Activated T-cell treated with anti-CD3 and anti-CD28 coated beads, Interleukin-2, amount 50 U/mL, for 72 hours (primary cell): ENCODE measurements at places on chromosomes 7 and 10. TPM values are rescaled to one million over a fixed set of nuclear protein-coding genes. Genes with fewer than 3 reads are reported as not detected.

DNA sequence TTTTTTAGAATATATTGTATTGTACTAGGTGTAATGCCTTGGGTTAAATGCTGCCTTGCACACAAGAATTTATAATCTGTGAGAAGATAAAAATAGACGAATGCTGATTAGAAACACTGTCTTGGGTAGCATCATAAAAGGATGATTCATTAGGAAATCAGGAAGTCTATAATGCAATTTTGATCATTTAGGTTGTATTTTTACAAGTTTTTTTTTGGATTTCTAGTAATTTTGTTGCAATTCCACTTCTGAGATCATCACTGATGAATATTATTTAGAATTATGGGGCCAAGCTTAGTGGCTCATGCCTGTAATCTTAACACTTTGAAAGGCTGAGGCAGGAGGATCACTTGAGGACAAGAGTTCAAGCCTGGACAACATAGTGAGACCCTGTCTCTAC lies 29.6 kb downstream of the WBP1L start:
- no peak overlapping the region for H3K4me3 ChIP-seq
- no peaks in the 10 kb centered on the region for H3K36me3 ChIP-seq
- H3K27me3 ChIP-seq = no peaks in the 10 kb centered on the region
- no peak for DNase-seq
- peaks cover 90% of the 10 kb centered on the region for H3K4me1 ChIP-seq
- H3K27ac ChIP-seq = peak overlapping the region; percentile 71

- H3K4me1 ChIP-seq = no peaks in the 10 kb centered on the region
- H3K36me3 ChIP-seq = no peaks in the 10 kb centered on the region
- no peaks in the 10 kb centered on the region for H3K27me3 ChIP-seq
Observed at GRCh38 chr7:122268101-122268500, 36.4 kb downstream of the FEZF1 start.

SP8 gene
- total RNA-seq = not detected

DNA sequence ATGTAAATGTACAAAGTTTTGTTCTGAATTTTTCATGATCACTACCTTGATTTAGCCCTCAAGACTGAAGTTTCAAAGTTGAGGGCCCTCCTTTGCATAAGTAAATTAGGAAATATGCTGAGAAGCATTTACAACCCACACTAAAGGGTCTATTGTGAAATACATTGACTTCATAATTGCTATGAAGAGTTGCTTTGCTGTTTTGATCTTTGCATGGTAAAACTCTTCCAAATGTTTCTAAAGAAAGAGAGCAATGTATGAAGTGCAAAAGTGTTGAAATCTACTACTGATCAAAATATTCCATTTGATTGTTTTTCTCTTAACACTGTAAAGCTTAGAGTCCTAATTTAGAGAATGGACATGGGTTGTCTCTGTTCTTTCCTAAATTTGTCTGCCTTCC lies 77.2 kb downstream of the C7orf25 start:
- H3K4me3 ChIP-seq = no peak overlapping the region
- no peak for DNase-seq
- H3K27me3 ChIP-seq = peaks cover 34% of the 10 kb centered on the region
- H3K4me1 ChIP-seq = no peaks in the 10 kb centered on the region
- H3K27ac ChIP-seq = no peak overlapping the region

DNA sequence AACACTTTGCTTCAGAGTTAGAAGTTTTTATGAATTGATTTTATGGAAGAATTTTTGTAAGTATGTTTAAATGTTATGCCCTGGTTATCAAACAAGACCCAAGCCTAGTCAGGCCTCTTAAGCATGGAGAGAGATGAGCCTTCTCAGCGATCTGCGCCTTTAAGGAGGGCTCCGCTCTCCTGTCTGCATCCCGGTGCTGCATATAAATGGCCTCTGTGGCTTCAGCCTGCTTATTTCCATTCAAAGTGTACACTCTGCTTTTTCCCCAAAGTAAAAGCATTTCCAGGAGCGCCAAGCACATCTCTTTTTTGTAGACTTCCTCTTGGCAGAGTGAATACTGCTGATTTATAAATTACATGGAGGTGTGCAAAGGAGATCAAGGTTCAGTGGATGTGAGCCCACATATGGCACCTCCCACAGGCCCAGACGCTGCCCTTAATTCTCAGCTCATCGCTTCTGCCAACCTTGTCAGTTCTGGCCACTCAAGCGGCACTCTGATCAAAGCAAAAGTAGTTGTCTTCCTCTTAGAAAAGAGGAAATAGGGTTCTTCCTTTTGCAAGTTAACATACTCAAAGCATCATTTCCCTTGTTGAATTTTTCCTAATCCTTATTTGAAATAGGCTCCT lies 70.0 kb upstream of the SFMBT2 start:
- no peaks in the 10 kb centered on the region for H3K27me3 ChIP-seq
- DNase-seq = no peak
- peaks cover 1% of the 10 kb centered on the region for H3K36me3 ChIP-seq
- H3K4me1 ChIP-seq = peaks cover 74% of the 10 kb centered on the region
- H3K4me3 ChIP-seq = peak overlapping the region; percentile 31

CFAP46 gene
- total RNA-seq = 0.16 TPM

GRCh38 chr7:120216947-120217346 lies 56.0 kb upstream of the KCND2 start:
- no peak for DNase-seq
- no peaks in the 10 kb centered on the region for H3K27me3 ChIP-seq
- no peaks in the 10 kb centered on the region for H3K4me1 ChIP-seq
- H3K36me3 ChIP-seq = no peaks in the 10 kb centered on the region
- no peak overlapping the region for H3K27ac ChIP-seq
